ENCODE measurements at places on chromosomes 3 and 15.

- no peak for DNase-seq
Measured at GRCh38 chr3:99188936-99189335, 287.4 kb upstream of the DCBLD2 start.

DNA sequence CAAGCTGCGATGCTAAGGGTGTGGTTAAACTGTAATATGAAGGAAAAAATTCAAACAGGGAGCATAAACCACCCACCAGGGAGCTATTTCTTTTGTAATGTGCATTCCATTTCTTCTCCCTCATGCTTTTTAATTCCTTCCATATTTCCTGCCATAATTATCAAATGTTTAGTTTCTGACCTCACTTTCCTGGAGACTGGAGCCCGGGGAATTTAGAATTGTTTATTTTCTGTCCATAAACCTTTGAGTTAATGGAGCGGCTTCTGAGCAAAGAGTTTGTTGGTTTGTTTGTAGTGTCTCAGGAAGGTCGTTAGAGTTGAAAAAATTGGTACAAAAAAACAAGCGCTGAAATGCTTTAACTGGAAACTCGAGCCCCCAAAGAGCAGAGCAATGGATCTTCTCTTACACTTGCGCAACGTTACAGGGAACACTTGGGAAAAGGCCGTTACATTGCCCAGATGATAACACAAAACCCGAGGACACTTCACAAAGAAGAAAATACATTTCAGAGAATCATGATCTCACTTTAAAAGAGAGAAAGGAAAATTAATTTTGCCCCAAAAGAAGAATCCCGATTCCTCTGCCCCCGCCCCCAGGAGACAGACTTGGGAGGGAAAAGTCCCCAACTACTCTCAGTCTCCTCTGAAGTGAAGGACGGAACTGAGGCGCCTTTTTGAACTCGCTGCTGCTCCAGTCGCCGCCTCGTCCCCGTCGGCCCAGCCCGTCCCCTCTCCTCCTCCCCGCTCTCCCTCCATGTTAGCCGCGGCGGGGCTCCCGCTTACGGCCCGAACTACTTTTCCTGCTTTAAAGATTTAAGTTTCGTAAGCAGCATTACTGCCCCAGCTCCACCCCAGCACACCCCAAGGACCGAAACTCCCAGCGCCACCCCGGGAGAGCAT, 842 bp downstream of the FSTL1 start:
- no peak for DNase-seq

- no peak for DNase-seq
Measured at GRCh38 chr3:153158961-153159735, 2.9 kb upstream of the RAP2B start.

DNA sequence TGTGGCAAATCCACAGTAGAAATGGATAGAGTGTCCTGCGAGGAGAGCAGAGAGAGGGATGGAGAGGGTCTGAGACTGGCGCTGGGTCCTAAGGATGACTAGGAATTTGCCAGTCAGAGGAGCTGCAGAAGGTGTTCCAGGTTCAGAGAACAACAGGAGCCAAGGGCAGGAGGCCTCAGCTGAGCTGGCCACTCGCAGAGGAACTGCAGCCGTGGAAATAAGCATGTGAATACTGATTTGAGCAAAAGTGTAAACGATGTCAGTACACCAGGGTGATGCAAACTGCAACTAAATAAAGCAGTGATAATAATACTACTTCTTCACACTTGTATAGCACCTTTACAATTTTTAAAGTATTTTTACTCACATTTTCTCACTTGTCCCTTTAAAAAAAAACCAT, 24.6 kb downstream of the SEMA6D start:
- DNase-seq: no peak
